ENCODE measurements at places on chromosomes 2 and 18.

DNA sequence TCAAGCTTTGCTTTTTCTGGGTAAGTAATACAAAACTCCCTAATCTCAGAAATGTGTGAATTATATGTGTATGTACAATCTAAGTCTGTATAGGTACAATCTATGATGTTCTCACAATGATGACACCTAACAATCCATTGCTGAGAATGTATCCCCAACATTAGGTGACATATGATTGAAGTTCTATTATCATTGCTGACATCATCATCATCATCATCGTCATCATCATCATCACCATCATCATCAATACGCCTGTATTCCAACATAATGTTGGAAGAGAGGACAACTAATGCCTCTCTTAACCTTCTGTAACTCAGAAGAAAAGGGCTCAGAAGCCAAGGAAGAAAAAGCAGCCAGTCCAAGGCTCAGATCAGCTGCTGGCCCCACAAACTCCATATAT lies 84.2 kb upstream of the FBXO11 start:
- DNase-seq: no peak

DNA sequence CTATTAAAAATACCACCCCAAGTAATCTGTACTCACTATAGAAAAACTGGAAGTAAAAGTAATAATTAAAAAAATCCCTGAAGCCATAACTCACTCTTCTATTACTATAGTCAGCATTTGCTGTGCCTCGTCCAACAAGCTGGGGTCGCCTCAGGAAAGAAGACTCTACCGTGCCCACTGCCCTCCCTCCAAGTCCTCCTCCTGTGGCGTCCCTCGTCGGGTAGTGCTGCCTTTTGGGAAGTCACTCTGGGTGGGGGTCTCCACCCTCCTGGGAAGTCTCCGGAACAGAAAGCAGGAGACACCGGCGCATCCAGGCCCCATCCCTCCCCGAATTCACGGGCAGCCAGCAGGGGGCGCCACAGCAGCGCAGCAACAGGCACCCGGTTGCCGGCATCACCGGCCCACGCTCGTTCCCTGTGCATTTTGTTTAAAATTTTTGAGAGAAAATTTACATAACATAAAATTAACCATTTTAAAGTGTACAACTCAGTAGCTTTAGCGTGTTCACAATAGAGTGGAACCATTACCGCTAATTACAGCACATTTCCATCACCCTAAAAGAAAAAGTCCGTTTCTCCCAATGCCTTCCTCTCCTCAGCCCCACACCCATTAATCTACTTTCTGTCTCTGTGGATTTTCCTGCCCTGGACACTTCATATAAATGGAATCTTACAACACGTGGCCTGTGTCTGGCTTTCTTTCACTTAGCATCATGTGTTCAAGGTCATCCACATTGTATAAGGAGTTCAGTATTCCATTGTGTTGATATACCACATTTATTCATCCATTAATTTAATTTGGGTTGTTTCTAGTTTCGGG lies 62.2 kb downstream of the ADNP2 start:
- no peak for DNase-seq

GRCh38 chr2:118032169-118033013 lies 18.5 kb upstream of the CCDC93 start:
- peak; percentile 22 for DNase-seq

DNA sequence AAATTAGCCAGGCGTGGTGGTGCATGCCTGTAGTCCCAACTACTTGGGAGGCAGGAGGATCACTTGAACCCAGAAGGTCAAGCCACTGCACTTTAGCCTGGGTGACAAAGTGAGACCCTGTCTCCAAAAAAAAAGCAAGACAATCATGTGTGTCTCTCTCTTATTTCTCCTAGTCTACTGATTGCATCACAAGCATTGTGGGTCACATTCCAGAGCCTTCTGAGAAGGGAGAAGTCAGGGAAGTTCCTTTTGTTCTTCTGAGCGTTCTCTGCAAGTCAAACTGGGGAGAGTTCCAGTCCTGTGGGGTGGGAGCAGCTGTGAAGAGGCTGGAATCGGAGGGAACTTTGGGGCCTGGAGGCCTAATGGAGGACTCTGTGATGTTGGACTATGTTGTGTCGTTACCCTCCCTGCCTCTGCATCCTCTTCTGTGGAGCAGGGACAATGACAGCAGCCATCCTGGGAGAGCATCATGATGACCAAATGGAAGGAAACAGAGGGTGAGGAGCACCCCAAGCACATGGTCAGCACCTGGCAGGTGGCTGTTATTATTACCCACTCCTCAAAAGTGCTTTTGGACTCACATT lies 115.4 kb downstream of the MRO start:
- DNase-seq: peak; percentile 1

DNA sequence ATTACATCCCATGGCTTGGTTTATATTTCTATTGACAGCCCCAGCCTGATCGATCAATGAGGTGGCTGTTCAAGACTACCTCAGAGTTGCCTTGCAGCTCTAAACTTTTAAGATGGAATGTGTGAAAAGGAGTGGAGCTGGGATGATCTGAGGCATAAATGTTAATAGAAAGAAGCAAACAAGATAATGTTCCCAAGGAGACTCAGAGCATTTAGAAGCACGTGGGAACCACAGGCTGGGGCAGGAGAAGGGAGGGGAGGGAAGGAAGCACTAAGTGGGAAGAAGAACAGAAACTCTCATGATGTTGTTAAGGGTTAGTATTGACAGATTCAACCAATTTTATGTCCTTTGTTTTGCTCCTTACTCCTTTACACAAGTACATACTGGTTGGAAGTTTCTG lies 28.8 kb upstream of the LRATD1 start:
- DNase-seq: no peak

DNA sequence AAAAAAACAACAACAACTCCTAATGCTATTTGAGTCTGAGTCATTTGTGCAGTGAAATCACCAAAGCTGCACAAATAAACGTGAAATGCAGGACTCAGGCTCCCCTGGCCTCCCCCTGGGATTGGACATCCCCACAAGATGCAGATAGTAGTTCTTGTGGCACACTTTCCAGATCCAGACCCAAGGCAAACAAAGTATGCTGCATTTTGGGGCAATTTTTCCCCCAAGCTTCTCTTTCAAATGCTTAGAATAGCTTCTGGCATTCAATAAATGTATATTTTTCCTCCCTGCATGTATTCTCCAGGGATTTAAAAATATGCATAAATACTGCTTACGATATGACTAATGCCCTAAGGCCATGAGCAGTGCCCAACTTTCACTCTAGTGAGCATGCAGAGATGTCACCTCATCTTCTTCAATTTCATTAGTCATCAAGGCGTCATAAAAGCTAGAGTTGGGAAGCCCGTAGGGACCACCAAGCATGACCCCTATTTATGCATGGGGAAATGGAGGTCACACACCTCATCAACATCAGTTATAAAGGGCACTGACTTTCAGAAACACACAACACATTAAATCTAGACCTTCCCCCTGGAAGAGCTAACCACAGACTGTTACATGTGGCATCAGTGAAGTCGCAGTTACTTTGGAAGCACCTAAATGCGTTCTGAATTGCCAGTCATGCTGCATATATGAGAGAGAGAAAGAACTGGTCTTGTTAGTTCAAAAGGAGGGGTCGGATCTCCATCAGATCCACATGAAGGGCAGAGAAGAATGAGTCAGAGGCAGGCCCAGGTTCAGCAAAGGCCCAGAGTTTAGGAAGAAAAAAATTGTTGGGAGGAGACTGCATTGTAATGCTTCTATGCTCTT lies 374.1 kb downstream of the LPIN1 start:
- DNase-seq: no peak

- DNase-seq: no peak
These were observed 1.7 kb downstream of the ERFE start for GRCh38 chr2:238160206-238161129.

DNA sequence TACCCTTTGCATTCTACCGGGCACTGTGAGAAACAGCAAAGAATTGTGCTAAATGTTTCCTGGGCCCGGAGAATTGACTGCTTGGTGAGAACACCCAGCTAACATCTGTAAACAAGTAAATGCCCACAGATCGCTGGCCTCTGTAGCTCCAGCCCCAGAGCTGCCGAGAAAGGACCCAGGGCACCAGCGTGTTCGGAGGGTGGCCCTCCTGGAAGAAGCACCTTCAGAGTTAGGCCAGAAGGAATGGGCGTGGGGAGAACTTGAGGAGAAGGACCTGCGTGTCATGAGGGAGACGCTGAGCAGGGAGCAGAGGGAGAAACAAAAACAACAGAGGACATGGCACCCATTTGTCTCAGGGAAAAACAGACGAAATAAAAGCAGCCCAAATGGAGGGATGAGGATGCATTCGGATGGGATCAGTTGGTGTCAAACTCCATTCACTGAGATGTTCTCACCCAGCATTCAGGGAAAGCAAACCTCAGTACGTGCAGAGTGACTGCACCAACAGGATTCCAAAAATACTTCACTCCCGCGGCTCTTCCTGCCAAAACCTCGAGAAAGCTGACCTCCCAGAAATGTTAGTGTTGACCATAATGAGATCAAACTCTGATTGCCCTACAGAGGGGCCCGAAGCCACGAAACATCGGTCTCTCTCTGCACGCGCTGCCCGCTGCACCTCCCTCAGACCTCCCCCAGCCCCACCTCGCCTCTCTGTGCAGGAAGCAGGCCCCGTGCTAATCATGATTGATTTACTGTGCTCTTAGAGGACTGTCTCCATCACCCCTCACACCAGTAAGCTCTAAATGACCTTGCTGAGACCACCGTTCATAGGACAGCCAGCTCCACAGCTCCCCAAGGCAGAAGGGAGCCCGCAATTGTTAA lies 376.3 kb upstream of the SALL3 start:
- no peak for DNase-seq

DNA sequence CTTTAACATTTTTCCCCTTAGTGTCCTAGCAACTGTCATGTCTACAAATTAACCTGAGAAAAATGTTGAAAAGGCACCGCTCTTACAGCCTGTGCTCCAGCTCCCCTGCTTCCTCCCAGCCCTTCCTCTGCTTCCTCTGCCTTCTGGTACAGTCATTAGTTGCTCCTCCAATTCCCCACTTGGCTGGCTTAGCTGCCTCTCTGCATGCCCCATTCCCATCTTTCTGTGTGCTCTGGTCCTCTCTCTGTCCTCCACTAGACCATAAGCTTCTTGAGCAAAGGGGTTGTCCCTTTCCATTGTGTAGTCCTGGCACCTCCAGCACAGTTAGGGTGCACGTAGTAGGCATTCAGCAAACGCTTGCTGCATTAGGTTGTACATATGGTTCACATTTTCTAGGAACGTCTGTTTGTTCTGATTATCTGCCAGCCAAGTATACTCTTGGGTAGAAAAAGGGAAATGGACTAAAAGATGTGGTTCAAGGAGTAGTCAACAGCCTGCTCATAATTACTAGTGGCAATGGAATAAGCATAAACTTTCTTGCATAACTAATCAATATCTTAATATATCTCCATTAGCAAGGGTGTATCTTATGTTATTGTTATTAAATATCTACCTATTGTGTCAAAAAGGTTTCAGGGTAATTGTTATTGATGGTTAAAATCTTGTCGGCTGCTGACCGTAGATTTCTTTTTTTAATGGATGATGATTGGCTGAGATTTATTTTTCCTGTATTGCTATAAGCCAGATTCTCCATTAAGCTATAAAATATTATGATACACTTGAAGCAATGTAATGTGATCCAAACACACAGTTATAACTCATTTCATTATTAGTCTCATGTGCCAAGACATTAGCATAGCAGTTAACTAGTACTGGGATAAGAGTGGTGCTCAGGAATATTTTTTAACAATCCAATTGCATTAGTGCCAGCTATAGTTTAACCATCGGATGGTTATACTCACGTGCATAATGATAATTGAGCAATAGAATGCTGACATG lies 340.1 kb downstream of the SLC4A3 start:
- no peak for DNase-seq

- peak; percentile 0 for DNase-seq
These were observed at the start of gene FAP for GRCh38 chr2:162243294-162243693. FAP (minus strand) TSS chr2:162243445; CDS start chr2:162243327, 118 bp downstream.

DNA sequence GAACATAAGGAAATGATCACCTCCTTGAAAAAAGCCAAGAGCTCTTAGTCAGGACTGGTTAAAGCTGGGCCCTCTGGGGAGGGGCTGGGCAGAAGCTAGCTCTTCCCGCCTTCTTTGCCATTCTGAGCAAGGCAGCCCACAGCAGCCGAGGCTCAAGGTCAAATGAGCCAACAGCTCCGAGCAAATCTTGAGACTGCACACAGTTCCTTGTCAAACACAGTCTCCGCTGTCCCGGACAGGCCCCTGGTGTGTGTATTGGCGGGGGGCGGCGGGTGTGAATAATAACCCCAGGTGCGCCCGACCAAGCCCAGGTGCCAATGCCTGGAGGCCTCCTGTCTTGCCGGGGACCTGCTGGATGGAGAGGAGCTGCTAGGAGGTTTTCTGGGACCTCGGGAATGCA lies 46.4 kb upstream of the ACAA2 start:
- no peak for DNase-seq

DNA sequence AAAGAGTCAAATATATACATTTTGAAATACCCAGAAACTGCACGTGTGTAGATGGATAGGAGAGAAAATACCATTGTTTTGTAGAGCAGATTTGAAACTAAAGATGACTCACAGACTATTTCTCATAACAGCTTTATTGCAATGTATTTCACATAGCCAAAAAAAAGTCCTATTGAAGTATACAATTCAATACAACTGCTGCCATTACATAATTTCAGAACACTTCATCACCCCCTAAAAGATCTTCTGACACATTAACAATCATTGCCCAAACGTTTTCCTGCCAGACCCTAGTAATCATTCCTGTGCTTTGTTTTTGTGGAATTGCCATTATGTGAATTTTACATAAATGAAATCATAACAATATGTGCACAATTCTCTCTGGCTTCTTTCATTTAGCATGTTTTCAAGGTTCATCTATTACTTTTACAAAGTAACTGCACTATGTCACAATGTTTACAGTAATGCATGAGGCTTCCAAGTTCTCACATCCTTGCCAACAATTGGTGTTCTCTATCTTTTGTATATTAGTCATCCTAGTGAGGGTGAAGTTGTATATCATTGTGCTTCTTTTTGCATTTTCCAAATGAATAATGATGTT lies 378.6 kb upstream of the CWC22 start:
- DNase-seq: peak; percentile 20

- DNase-seq: no peak
These were observed 742.5 kb downstream of the TDRD15 start for GRCh38 chr2:21866316-21866715.

DNA sequence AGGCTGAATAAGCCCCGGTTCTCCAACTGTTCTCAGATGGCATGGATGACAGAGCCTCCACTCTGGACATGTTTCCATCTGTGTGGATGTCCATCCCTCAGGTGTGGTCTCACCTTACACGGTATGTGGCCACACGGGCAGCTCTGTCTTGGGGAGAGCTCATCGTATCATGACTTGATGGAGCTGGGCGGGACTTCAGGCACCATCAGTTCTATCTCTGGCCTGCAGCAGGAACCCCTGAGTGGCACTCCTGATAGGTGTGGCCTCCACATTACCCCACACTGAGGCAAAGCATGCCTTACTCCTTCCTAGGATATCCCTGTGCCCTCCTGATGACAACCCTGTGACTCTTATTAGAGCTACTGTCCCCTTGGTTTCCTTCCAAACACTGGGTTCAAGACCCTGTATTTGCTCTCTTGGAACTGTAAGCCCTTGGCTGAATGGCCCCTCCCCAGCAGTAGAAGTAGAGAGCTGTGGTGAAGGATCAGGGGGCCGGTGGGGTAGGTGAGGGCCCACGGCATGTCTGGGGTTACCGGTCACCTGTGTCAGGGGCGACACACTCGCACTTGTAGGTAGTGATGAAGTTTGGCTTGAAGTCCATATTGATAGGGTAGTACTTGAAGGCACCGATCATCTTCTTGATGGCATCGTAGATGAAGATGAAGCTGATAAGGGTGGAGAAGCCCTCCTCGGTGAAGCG lies 48.2 kb downstream of the MTHFD2 start:
- DNase-seq: no peak

- DNase-seq: no peak
These were observed 113.4 kb upstream of the PKDCC start for GRCh38 chr2:41934329-41934958.

Data from renal cortical epithelial cell (primary cell).